Caudate nucleus (tissue), 63 donors: ENCODE measurements at places on chromosomes 1 and 21.

DNA sequence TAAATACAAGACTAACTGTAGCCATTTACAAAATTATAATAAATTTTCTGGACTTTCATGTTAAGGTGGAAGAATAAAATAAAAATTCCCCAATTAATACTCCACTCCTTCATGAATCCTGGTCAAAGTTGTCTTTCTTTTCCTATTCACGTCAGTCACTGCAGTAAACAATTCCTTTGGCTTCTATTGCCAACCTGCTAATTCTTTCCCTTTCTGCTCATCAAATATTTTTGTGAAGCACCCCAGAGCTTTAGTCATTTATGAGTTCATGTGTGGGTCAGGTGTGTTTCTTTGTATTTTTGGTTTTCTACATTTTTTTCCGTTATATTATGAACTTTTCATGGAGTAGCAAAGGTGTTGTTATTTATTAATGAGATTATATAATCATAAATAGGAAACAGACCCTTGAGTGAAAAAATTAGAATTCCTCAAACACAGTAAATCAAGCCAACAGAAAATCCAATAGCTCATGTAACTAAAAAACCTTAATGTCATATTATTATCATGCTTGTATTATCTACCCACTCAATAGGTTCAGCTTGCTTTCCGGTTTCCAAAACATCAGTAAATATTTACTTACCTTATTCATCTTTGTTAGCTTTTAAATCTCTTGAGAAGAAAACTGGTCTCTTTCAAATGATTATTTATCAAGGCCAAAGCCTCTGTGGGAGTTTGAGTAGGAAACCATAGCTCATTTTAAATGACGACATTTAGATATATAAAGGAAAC is 29.6 kb upstream of the PLA2G4A start:
- no peak for DNase-seq

- no peak for DNase-seq
Observed at GRCh38 chr1:230120921-230121381, 53.9 kb downstream of the GALNT2 start.

- DNase-seq, result no peak
Observed at GRCh38 chr1:63148825-63149645, 173.3 kb upstream of the FOXD3 start.

- no peak for DNase-seq
Observed at GRCh38 chr1:24015221-24016210, 35.4 kb upstream of the SRSF10 start.

DNA sequence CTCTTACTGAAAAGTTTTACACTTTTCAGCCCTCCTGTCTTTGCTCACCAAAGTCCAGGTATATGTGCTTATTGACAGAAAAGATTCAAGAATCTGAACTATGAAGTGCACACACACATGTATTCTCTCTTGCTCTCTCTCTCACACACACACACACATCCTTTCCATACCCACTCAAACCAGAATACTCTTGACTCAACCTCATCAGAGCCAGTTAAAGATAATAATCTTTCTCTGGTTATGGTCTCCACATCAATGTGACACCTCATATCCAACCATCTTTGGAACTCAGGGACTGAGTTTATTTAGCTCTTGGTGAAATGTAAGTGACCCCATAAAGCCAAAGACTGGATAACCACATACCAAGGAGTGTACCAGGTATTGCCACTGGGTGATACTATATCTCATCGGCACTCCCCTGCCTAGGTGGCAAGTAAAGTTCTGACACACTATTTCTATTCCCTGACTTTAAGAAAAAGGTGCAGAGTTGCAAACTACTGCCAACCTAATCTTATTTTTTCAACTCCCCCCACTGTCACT is 24.9 kb upstream of the RGS8 start:
- DNase-seq, result no peak

DNA sequence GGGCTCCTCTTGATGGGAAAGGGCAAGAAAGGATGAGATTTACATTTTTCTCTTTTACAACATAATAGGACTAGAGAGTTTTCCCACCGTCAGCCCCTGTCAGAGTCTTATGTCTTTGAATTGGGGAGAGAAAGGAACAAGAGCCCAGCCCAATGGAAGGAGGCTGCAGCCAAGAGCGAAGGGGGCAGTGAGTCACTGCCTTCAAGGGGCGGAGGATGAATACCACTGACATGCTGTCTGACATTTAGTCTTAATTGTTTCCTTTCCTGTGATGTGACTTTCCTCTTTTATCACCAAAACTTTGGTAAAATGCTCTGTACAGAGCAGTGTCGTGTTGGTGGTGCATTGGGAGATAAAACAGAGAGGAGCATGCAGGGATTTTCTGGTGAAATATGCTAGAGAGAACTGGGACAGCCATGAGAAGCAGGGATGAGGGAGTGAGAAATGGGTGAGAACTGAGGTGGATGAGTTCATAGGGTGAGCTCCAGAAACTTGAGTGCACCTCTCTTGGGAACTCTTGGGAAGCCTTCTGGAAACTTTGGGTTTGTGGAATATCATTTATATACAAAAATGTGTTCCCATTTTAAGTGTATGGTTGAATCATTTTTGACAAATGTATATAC is 179.9 kb upstream of the FGGY start:
- no peak for DNase-seq

DNA sequence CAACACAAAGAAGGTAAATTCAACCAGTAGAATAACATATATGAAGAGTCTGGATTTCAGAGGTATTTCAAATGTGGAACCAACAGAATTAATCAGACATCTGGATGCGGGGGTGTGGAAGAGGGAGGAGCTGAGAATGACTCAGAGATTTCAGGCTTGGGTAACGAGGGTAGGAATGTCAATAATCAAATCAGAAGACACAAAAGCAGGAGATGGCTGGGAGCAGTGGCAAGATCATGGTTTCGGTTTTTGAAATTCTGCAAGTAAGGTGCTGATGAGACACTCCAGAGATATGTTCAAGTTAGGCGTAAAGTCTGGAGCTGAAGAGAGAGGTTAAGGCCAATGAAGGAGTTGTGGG is 64.0 kb downstream of the PLPPR5 start:
- no peak for DNase-seq

DNA sequence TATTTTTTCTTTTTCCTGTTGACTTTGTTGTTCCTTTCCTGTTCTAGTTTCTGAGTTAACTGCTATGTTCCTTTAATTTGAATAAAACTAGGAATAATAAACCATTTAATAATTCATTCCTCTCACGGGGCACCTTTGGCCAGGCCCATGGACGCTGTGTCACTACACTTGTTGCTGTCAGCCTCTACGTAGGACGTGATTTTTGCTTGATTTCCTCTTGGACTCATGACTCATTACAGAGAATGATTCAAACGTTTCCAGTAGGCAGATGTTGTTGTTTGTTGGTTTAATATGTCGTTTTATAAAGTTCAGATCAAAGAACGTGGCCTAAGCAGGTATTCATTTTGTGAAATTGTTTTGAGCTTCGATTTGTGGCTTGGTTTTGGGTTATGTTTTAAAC is 9.1 kb upstream of the SLC19A1 start:
- no peak for DNase-seq

GRCh38 chr1:57599236-57599994 is 175.6 kb upstream of the DAB1 start:
- DNase-seq, result no peak
